ENCODE measurements at places on chromosomes 3 and 15.

DNA sequence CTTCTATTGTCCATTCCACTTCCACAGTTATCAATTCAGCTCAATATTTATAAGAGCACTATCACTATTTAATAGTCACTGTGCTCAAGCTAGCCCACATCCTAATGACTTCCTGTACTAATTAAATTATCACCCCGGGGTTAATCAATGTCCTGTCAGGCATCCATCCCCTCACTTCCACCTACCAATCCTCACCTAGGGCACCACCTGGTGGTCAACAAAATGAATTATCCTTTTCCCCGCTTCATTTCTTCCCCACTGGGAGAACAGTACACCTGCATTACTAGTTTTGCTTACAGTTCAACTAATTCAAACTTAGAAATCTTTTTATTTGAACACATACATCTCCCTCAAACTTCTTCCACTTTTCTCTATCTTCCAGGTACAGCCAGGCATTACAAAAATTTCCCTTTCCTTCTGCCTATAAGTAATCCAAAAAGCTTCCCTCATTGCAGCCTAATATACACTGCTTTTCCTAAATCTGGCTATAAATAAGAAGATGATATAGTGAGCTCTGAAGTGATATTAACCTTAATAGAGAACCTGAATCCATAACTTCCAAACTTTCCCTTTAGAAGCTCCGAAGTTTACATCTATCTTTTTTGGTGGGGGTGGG, 68.5 kb downstream of the TMCC1 start:
- DNase-seq: peak; percentile 15

DNA sequence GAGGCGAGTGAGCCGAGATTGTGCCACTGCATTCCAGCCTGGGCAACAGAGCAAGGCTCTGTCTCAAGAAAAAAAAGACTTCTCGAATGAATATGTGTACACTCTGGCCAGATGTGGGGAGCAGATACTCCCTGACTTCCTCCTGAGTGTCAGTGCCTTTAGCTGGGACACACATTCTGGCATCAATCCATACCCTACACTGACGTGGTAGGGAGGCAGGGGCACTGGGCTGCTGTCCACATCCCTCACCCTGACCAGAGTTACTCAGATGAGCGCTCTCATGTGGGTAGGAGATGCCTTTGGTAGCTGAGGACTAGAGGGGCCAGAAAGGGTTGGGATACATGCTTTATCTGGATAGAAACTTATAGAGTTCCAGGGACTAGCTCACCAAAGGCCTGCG, 15.6 kb downstream of the LIMD1 start:
- DNase-seq: no peak

DNA sequence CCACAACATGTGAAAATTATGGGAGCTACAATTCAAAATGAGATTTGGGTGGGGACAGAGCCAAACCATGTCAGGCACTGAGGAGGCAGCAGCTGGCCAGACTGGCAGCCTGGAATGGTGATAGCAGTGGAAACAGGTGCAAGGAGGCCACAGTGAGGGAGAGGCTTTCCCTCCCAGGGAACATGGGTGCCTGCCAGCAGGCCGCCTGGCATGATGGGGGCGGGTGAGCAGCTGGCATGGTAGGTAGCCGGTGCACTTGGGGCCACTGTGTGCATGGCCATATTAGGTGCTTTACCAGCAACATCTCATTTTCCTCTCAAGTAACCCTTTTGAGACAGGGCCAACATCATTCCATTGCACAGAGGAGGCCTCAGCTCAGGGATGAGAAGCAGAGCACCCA, 18.3 kb upstream of the MRPS22 start:
- no peak for DNase-seq

DNA sequence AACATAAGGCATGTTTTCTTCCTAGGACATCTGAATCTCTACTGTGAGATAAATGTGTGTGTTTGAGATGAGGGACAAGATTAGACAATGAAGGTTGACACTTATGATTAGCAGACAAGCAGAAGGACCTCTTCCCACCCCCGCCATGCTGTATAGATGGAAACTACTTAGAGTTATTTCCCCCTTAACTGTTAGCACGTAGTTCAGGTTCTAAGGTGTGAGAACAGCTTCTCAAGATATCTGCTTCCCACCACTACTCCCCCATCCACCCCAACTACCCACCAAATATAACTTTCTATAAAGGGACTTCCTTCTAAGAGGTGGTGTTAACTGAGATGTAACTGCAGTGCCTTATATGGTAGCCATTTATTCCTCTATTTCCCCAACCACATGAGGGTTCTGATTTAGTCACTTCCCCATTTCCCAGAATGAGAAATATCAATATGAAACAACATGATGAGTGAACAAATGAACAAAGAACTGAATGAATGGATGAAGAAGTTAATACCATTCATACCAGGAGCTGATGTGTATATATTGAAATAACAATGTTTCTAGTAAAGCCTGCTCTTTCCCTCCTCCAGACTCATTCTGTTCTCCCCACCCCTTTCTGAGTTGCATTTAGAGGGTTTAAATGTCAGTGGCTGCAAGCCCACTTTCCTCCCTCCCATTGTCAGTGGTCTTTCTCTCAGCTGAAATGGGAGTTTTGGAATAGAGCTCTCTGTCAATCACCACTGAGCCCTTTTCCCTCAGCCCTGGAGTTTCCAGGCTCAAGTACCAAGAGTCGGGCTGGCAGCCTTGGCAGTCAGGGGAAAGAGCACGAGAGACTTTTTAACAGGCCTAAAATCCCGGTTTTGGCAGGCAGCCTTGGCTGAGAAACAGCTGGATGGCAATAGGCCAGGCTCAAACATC, 7.7 kb upstream of the RFTN1 start:
- no peak for DNase-seq

DNA sequence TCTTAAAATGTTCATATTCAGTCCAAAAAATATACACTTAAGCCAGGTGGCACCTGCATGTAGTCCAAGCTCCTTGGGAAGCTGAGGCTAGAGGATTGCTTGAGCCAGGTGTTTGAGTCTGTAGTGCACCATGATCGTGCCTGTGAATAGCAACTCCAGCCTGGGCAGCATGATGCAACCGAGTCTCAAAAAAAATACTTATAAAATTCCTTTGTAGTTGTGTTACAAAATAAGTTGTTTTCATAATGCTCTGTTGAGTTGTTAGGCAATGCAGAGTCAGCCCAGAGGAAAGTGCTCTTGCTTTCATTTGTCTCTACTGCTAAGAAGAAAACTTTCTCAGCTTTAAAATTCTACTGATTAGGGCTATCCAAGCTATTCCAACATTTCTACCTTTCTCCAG, 442.8 kb upstream of the ARRDC4 start:
- no peak for DNase-seq

DNA sequence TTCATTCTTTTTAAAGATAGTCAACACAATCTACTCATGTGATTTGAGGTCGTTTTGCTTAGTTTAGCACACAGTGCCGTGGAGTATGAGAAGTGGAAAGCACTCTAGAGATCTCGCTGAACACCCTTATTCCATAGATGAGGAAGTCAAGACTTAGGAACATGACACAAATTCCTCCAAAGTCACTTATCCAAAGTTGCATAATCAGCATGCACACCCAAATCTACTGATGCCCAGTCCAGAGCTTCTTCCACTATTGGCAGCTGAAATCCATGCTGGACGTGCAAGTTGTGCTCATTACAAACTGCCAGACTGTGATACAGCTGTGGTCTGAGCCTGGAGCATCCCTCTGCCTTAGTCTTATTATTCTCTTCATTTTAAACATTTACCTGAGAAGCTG, 83.5 kb upstream of the ZNF280D start:
- no peak for DNase-seq

DNA sequence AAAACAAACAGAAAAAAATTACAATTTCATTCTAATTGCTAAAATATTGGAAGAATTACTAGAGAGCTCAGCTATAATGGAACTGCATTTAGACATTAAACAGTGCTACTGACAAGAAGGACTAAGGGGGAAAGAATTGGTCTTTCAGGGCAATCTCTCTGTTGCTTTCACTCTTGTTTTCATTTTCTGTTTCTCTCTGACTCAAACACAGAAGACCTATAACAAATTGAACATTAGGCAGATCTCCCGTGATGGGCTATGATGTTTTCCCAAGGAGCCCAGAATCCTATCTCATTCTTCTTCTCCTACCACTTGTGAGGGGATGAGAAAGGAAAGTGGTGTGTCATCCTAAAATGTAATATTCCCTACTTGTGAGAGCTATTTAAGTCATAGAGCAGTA, 358.0 kb upstream of the TGFBR2 start:
- DNase-seq: no peak

DNA sequence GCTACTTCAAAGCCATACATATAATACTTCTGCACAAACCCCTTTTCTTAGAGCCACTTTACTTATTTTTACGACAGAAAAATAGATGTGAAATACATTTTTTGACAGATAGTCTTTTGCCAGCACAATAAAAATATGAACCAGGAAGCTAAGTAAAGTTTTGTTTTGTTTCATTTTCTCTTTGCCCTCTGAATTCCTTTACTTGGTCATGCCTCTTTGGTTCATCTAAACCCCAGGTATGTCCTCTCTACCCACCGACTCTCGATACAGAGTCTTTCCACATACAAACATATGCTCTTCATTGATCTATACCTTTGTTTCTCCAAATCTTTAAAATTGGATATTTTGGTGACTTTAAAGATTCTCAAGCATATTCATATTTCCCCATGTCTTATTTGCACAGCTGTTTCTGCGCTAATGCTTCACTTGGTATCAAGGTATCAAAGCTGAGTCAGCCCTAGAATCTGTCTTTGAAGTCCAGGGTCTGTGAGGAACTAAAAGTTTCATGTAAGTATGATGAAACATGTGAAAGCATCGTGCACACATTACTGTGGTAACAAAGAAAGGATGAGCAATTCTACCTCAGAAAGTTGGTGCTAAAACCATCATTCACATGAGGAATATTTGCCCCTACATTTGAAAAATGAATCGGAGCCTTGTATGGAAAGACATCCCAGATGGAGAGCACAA, 845.4 kb downstream of the NAALADL2 start:
- no peak for DNase-seq

- DNase-seq: no peak
Observed at GRCh38 chr3:43217633-43218032, 68.7 kb upstream of the SNRK start.

GRCh38 chr15:39447881-39448280, 133.0 kb upstream of the THBS1 start:
- no peak for DNase-seq

DNA sequence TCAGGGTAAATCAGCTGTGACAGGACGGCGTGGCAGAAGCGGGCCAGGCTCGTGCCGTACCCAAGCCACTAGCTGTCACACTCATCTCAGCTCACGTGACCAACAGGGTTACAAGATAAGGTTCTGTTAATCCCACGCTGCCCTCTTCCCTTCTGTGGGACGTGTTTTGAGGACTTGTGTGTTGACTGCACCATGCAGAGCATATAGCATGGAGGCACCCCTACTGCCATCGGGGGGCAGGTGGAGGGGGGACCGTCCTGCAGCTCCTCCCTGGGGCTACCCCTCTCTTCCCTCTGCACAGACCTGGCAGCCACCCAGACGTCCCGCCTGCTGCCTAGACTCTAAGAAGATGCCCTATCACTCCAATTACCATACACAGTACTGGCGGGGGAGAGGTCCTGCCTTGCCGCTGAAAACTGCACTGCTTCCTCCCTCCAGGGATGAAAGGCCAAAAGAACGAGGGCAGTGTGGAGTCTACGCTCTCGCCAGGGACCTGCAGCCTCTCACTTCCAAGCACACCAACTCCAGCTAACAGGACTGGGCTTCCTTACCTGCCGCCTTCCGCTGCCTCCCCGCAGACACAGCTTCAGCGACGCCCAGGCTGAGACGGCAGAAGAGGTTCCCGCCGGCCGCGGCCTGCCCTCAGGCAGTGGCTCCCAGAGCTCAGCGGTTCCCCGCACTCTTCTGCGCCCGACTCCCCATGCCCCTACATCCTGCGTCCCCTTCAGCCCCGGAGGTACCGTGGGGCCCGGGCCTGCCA, at the start of gene TNK2:
TNK2 (minus strand) TSS at position 618 of the 760 bp plus-strand sequence. CDS start 19,963 bp downstream, outside the sequence.
- DNase-seq: peak; percentile 18

DNA sequence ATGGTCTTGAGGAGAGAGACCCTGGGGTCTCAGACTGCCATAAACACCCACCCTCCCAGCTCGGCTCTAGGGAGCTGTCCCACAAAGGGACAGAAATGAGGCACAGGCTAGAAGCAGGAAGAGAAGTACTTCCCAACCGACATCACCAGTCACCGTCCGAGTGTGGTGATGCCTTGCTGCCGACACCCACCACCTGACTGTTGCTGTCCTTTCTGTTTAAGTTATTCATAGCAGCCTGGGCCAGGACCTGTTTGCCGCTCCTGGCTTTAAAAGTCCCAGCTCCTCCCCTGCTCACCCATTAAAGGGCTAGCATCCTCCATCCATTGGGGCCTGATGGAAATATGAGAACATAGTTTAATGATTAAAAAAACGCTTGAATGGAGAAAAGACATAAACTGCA, 13.2 kb upstream of the SPG11 start:
- DNase-seq: no peak

DNA sequence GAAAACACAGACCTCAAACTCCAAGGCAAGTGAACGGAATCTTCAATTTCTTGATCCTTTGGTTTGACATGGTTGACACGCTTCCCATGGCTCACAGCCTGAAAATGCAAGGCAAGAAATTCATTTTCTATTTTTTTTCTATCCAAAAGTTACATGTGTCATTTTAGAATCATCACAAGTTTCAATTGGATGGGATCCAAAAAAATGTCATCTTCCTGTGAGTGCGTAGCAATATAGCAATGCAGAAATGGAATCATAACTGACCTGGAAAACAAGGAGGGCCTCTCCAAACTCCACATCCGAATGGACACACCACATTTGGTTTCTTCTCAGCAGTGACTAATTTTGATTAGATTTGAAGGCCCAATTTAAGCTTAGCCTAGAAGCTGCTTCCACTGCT, 175.8 kb upstream of the ATP11B start:
- DNase-seq: no peak

Data from activated CD4-positive, CD25-positive, alpha-beta regulatory T cell (primary cell).